ENCODE measurements at places on chromosomes 16 and 17.

DNA sequence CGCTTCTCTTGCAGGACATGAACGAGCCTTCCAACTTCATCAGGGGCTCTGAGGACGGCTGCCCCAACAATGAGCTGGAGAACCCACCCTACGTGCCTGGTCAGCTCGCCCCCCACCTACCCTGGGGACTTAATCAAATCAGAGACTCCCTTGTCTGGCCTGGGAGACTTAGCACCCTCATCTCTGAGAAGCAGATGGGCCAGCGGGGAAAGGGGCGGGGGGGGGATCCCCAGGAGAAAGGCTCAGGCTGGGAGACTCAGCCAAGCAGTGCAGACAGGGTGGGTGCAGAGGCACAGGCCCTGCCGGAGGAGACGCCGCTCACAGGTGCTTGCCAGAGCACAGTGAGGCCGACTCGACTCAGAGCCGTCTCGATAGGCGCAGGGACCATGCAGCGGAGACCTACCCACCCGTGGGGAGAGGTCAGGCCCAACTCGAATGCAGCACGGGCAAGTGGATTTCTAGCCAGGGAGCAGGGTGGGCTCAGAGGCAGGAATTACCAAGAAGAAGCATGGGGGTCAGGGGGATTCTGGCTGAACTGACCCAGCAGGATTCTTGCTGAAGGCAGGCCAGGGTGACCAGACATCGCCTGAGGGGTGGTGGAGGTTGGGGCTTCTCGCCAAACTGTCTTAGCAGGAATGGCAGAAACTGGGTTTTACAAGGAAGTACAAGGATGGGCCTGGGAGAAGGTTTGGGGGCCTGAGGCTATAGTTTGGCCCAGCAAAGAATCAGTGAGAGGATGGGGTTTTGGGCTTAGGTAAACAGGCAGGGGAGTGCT is 9.7 kb downstream of the GAA start:
- DNase-seq, result no peak

GRCh38 chr17:77003699-77004098 is 135.5 kb downstream of the MGAT5B start:
- DNase-seq, result no peak

- DNase-seq, result no peak
Observed at GRCh38 chr16:88523309-88524161, 46.7 kb upstream of the ZC3H18 start.

DNA sequence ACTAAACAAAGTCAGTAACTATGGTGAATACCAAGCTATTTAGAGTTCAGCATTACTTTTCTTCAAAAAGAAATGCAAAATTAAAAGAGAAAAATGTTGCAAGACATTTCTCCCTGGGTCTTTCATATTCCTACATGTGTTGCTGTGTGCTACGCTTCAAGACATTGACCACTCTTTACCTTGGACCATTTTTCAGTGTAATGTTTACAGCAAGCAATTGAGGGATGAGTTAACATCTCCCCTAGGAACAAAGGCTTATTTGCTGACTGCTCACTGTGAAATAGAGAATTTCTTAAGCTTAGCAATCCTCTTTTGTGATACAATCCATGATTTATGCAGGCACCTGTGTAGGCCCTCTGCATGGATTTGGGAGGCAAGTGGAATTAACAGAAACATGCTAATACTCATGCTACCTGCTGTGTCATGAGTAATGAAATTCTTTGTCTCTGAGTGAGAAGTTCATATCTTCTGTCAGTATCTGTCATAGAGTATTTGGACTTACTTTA is 1202.9 kb upstream of the CDH8 start:
- DNase-seq, result no peak

DNA sequence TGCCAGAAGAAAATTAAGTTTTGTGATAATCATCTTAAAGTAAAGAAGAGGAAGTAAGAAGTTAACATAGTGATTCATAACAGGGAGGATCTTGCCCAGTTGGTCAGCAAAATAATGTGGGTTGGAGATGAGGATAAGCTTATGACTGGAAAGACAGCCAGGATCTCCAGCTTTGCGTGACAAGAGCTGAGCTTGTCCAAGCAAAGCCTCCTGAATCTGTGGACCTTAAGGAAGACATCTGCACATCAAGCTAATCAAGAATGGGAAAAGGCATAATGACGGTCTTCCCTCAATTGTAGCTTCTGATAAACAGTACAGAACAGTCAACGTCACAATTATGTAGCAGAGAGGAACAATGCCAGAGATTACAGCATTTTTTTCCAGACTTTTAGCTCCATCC is 744.7 kb upstream of the GOT2 start:
- DNase-seq, result no peak

GRCh38 chr16:102060-102855 is 24.2 kb downstream of the MPG start:
- no peak for DNase-seq

DNA sequence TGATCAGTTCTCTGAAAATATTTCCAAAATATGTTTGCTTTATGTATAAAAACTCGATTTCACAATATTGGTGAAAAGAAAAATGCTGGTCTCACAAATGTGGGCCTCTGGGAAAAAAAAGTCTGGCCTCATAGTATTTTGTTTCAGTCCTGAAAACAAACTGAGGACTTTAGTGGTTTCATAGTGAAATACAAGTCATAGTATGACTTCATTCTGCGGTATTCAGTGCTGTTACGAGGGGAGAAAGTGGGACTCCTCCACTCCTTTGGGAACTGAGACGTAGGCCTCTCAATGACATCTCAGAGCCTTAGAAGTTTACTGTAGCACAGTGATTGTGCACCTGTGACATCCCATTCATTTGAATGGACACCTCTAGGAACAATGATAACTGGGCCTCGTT is 56.0 kb downstream of the CYB561 start:
- DNase-seq, result no peak

- DNase-seq, result no peak
Observed at GRCh38 chr16:77834635-77835540, 46.5 kb downstream of the VAT1L start.

- DNase-seq, result no peak
Observed at GRCh38 chr17:17056156-17056539, 13.9 kb downstream of the MPRIP start.

DNA sequence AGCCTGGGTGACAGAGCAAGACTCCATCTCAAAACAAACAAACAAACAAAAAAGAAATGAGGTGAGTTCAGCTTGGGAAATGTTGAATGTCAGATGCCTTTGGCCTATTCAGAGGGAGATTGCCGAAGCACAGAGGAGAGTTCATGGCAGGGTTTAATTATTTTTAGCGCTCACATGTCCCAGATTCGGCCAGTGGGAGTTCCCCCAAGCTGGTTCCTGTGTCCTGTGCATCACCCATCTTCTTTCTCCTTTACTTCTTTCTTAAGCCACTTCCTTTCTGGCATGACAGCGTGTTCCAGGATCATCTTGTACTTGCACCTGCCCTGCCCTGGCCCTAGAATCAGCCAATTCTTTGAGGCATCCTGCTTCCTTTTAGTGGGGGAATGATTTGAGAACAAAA is 9.2 kb downstream of the MPV17L start:
- DNase-seq, result no peak

GRCh38 chr17:75525806-75526554 is 483 bp downstream of the LLGL2 start:
- DNase-seq, result no peak

DNA sequence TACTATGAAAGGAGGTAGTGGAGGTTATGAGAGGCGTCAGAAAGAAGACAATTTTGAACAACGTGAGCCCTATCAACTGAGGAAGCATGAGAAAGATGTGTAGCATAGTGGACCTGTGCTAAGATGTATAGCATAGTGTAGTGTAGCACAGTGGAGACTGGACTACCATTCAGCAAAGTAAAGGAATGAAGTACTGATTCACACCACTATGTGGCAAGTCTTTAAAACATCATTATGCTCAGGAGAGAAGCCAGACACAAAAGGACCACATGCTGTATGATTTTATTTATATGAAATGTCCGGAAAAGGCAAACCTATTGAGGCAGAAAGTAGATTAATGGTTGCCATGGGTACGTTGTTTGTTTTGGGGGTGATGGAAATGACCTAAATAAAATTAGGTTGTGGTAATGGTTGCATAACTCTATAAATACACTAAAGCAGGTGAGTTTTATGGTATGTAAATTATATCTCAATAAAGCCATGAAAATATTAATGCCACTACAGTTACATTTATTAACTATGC is 20.4 kb upstream of the XYLT1 start:
- DNase-seq, result no peak

DNA sequence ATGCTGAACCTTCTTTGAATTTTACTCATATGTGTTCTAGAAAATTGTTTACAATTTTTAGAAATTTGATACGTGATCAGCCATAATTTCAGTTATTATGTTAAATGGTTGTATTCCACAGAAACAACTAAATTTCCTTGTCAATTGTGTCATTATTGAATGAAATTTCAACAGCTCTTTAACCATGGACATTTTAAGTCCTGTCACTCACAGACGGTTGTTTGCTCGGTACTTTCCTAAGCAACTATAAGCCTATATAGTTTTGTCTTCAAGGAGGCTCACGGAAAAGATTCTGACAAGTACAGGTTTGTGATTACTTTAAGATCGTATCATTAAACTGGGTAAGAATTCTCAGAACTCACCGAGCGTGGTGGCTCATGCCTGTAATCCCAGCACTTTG is 31.8 kb downstream of the SLC39A11 start:
- no peak for DNase-seq

DNA sequence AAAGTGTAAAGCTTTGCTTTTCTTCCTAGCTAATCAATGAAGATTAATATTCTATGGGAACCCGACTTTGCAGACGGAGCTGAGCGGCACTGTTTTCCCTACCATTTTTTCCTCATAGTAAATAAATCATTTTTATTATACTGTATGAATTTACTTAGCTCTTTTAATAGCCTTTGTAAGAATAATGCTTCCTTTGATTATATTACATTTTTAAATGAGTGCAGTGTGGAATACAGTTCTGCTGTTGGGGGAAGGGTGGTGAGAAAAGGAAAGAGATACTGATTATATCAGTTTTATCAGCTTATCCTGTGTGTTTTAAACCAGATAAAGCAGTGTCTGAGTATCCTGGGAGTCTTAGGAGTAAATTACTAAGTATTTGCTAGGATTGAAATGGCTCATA is 221.4 kb upstream of the RBFOX1 start:
- no peak for DNase-seq

Measured in Caki2 (cell line).